ENCODE measurements at places on chromosomes 1 and 21.

- DNase-seq = no peak
Observed at GRCh38 chr21:14687268-14687625, 141.1 kb upstream of the SAMSN1 start.

GRCh38 chr1:16248007-16248436 lies 11.0 kb upstream of the CPLANE2 start:
- DNase-seq = no peak

DNA sequence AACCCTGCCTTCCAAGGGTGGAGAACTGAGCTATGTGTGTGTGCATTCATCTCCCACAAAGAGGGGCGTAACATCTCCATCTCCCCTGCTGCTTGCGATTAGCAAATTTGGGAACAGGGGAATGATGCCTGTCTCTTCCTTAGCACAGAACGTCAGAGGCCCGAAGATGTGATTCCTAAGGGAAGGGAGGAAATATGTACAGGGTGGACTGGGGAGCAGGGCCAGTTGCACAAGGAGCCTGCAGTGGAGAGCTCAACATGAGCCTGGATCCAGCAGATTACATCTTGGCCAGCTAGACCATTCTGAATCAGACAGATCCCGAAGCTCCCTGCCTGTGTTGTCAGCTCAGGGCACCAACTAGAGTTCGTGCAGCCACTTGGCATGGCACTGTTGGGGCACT lies 118.1 kb downstream of the NGF start:
- no peak for DNase-seq

- DNase-seq = no peak
Observed at GRCh38 chr1:230891413-230891812, 23.1 kb upstream of the C1orf198 start.

GRCh38 chr21:33505833-33506232 lies 14.3 kb upstream of the DNAJC28 start:
- no peak for DNase-seq

- DNase-seq = no peak
Observed at GRCh38 chr1:60280819-60281218, 207.2 kb upstream of the C1orf87 start.

GRCh38 chr1:18603212-18603852 lies 27.3 kb upstream of the PAX7 start:
- DNase-seq = no peak

DNA sequence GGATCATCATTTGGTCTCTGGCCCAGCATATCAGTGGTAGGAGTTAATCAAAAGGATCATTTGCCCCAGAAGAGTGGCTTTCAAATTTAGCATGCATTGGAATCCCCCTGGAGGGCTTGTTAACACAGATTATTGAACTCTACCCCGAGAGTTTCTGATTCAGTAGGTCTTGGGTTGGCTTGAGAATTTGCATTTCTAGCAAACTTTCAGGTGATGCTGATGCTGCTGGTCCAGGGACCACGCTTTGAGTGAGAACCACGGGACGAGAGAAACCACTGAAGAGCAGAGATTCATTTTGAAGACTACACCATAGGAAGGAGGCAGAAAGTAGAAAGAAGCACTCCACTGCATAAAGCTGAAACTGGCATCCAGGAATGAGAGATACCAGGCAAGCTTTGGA lies 81.3 kb upstream of the DUSP10 start:
- no peak for DNase-seq

GRCh38 chr1:90394247-90394646 lies 322.9 kb downstream of the BARHL2 start:
- DNase-seq = no peak

GRCh38 chr1:5389101-5389885 lies 602.9 kb downstream of the NPHP4 start:
- no peak for DNase-seq

GRCh38 chr1:239884796-239885195 lies 206.9 kb upstream of the FMN2 start:
- no peak for DNase-seq

- no peak for DNase-seq
Observed at GRCh38 chr1:243658594-243659105, 191.4 kb downstream of the AKT3 start.

DNA sequence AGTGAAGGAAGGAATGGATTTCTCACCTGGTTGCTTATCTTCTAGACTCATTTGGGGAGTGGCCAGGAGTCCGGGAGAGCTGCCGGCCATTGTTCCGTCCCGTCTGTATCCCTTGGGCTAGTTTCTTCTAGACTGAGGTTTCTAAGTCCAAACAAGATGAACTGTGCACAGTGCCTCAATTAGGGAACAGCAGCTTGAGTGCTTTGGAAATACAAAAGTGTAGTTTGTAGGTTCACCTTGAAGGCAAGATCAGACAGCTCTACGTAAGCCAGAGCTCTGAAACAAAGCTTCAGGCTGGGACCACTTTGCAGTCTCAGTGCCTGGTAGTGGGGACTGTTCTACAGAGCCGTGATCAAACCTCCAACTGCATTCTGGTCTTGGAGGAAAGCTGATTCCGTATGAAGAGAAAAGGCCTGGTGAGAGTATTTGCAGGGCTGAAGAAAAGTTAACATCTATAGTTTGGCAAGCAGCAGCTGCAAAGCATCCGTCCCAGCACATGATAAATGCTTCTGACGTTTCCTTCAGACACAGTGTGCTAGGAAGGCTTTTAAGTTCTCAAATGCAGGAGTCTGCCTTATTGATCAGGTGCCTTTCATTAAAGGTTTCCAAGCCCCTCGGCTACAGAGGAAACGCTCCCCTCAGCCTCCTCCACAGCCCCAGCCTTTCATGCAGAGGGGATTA lies 432.8 kb downstream of the KIF26B start:
- peak; percentile 19 for DNase-seq

- peak; percentile 9 for DNase-seq
Observed at GRCh38 chr1:168691541-168691940, 37.5 kb downstream of the DPT start.

- peak; percentile 69 for DNase-seq
Observed at GRCh38 chr1:185646202-185646683, 87.9 kb upstream of the HMCN1 start.

DNA sequence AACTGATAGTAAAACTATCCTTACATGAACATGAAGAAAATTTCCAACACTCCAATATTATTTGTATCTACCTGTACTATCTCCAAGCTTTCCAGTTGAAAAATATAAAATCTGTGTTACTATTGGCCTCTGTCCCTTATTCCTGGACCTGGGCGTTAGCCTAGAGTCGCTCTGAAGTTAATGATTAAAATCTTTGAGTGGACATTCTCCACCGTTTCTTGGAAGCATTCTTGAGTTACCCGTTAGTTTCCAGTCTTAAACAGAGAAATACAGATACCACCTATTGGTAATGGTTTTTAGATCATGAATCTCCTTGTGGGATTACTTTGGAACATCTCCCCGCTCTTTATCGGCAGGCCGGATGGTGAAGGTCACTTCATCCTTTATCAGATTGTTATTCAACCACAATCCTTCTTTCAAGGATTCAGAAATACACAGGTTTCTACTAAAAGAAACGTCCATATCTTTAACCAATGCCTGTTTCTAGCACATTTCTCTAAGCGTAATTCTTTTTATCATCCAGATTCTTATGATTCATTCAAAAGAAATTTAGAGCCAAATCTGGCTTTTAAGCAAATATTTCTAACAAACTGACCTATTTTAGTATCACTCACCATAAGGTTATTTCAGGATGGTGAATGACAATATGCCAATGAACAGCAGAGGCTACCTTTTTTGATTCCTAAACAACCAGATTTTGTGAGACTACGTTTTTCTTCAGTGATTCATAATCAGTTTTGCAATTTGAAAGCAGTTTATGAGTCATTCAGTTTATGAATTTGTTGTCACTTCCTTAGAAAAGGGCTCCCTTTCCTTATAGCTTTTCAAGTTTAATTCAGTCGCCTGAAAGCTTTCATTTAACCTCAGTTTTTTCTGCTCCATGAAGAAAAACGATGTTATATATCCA lies 70.2 kb upstream of the ERRFI1 start:
- DNase-seq = no peak

DNA sequence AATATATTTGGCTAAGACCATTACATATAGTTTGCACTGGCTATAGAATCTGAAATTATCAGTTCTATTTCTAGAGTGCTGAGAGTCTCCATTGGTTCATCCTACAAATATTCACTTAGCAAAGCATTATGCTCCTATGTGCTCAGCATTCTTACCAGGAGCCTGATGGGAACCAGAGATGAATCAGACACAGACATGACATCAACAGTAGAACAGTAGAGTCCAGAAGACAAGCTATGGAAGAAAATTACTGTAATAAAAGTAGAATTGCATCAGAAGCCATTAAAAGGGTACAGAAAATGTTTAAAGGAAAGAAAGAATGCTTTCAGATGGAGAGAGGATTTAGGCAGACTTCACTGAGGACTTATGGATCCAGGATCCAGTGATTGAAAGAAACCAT lies 271.7 kb upstream of the SNX7 start:
- no peak for DNase-seq

DNA sequence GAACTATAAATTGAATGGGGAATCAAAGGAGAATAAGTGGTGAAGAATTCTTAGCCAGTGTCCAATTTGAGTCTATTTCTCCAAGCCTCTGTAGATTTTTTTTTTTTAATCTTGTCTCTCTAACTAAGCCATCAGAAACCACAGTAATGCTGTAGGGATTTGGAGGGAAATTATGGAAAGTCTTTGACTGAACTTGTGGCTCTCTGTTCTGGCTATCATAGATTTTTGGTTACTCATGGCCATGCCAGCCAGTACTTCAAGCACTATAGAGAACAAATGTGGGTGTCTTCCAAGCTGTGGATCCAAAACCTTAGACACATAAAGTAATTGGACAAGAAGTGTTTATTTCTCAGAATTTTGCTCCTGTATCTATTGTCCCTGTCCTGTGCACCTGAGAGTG lies 147.9 kb downstream of the LRRC40 start:
- DNase-seq = no peak

- DNase-seq = no peak
Observed at GRCh38 chr1:97006044-97006661, 284.6 kb downstream of the PTBP2 start.

GRCh38 chr1:183652547-183653461 lies at the start of gene APOBEC4:
Gene APOBEC4 (minus strand): TSS chr1:183653316. CDS start chr1:183648781, 4,535 bp downstream.
- no peak for DNase-seq

- no peak for DNase-seq
Observed at GRCh38 chr1:244280859-244281258, 170.8 kb downstream of the ADSS2 start.

GRCh38 chr21:45001134-45002095 lies 61.6 kb downstream of the SLX9 start:
- no peak for DNase-seq

DNA sequence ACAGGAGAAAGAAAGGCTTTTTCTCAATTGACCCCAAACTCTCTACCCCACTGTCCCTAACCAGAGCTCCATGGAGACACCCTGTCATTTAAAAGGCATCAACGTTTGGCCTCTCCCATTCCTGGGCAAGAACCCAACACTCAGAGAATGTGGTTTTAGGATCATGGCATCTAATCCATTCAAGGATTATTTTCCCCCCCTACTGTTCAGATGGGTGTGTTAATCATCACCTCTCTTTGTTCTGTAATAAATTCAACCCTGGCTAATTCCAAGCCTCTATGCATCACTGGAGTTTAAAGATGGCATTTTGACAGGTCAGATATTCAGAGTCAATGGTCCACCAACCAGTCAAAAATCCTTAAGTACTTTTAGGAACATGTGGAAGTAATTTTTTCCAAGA lies 42.7 kb downstream of the TBX15 start:
- DNase-seq = no peak

All from NCI-H1092 treated with DMSO at 0.1 percent for 48 hours (cell line).